ENCODE measurements at places on chromosomes 5 and 9.

GRCh38 chr5:145471026-145471425, 364.1 kb downstream of the PRELID2 start:
- no peak for DNase-seq

- no peak for DNase-seq
Observed at GRCh38 chr5:42767491-42768105, 11.0 kb downstream of the CCDC152 start.

- no peak for DNase-seq
Observed at GRCh38 chr9:80305136-80305535, 733.4 kb downstream of the TLE4 start.

GRCh38 chr5:96933764-96934707, 1.8 kb upstream of the LNPEP start:
- DNase-seq, result no peak

DNA sequence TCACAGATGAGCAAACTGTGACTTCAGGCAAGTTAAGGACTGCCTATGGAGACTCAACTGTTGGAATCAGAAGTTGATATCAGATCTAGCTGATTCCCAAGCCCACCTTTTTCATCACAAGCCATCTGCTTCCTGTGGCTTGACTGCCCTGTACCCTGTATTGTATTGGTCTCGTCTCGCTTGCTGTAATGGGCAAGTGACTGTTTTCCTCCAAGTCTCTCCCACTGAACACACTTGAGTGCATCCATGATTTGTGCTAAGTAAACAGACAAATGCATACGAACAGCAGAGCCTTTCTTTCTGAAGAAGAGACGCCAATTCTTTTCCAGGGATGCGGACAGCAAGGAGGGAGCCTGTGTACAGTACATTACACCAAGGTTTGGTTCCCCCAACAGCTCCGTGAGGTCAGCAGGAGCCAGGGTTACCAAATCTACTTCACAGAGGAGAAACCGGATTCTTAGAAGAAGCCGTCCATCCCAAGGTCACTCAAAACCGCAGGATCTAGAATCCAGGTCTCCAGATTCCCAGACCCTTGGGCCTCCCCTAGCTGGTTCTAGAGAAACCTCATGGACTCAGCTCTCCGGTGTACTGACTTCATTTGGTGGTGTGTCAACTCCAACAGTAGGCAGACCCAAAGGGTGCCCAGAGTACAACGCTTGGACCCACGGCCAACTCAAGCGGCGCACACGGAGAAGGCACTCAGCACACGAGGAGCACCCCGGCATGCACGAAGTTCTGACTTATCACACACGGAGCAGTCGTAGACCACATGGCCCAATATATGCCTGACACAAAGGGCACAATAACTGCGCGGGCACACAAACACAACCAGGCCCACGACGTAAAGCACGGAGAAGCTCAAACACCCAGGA, 1.1 kb downstream of the BAG1 start:
- DNase-seq, result no peak

DNA sequence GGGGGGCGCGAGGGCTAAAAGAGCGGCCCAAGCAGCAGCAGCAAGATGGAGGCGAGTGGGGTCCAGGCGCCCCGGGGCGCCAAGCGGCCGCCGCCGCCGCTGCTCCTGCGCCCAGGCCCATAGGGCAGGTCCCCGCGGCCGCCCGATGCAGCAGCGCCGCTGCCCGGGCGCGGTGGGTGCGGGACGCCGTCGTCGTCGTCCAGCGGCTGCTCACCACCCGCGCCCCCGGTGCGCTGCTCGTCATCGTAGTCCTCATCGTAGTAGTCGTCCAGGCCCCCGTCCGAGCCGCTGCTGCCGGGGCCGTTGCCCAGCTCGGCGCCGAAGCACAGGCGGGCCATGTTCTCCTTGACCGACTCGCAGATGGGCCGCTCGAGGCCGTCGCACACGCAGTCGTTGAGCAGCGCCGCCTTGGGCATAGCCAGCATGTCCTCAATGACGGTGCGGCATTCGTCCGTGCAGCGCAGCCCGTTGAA, 1.5 kb downstream of the GAS1 start:
- DNase-seq, result peak; percentile 5

DNA sequence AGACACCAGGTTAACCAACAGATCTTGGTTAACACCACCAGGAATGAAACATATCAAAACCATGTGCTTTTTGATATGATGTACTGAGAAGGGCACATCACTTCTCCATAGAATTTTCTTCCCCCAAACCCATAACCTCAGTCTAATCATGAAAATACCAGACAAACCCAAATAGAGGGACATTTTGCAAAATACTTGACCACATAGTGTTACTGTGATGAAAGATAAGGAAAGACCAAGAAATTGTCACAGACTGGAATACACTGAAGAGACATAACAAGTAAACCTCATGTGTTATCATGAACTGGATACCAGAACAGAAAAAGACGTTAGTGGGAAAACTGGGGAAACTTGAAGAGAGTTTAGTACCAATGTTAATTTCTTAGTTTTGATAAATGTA, 74.9 kb upstream of the VCAN start:
- no peak for DNase-seq
